Activated CD4-positive, alpha-beta T cell treated with anti-CD3 and anti-CD28 coated beads, Interleukin-2, amount 50 U/mL, for 48 hours (primary cell): ENCODE measurements at places on chromosomes 1 and 21.

DNA sequence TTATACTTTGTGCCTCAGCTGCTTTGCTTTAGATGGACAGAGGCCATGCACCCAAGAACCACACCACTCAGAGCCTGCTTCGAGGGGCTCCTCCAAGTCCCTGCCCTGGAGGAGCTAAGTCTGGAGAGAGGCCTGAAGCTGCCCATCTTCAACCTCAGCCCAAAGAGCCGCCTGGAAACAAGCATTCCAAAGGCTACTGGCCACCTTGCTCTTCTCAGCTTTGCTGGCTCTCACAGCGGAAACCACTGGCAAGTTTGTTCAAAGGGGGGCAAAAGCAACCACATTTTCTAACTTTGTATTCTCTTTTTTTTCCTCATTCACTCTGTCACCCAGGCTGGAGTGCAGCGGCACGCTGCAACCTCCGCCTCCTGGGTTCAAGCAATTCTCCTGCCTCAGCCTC lies 23.2 kb downstream of the VPS26C start:
- no peak for DNase-seq

DNA sequence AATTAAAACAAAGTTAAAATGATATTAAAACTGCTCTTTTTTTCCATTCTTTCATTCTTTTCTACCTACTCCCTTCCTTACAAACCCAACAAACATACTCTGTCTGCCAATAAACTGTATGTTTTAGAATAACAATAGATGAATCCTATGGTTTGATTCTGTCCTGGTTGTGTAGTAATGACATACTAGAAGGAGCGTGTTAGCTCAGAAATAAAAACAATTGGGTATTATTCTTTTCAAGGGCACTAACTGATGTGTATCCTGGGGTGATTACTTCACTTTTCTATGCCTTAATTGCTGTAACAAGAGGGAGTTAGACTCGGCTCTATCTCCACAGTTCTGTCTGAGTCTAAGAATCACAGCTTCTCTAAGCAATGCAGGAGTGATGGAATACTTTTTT lies 194.4 kb downstream of the GIPC2 start:
- DNase-seq, result no peak

- no peak for DNase-seq
Measured at GRCh38 chr1:106080608-106081325, 975.7 kb upstream of the PRMT6 start.

DNA sequence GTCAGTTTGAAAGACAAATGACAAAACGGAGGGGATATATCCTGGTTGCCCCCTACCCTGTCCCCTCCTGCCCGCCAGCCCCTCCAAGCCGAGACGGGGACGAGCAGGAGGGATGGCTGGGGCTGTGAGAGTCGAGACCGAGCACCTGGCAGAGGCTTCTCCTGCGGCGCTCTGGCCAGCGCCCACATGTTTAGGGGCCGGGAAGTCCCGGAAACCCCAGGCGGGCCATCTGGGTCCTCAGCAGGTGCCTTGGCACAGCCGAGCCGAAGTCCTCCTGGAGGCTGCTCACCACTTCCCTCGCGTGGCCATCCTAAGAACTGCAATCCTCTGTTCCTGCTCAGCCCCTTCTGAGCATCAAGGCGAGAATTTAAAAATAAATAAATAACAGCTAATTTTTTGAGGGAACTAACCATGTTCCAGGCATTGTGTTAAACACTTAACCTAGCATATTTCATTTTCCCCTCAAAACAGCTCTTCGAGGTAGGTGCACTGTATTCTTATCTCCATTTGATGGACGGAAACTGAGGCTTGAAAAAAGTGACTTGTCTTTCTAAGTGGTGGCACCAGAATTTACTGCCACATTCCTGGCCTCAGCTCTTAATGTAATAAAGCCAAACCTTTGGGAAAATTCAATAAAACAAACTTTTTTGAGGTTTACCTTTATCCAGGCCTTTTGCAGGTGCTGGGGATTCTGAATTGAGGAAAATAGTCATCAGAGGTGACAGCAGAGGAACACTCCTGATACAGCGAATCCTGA lies 3.5 kb upstream of the RIMS3 start:
- DNase-seq, result peak; percentile 92

DNA sequence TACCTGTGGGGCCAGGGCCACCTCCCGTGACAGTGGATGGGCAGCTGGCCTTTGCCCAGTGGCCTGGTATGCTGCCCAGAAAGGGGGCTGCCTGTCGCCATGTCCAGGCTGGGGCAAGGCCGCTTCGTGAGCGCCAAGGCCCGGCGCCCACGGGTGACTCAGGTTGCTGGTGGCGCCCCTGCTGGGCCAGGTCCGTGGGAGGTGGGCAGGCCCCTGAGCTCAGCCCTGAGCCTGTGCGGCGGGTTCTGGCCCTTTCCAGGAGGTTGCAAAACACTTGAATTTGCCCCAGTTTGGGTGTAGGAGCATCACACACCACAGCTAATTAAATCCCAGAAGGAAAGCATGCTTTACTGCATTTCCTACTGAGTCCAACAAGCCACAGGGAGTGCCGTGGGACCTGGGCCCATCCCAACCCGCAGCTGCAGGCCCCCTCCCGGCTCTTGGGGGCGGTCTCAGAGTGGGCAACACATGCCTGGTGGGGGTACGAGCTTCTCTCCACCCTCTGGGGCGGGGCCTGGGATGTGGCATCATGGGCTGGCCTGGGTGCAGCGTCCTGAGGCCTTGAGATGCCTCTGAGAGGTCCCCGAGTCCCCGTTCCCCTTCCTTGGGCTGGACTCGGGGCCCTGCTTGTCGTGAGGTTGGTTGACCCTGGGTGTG lies 159.8 kb downstream of the PEX14 start:
- no peak for DNase-seq

DNA sequence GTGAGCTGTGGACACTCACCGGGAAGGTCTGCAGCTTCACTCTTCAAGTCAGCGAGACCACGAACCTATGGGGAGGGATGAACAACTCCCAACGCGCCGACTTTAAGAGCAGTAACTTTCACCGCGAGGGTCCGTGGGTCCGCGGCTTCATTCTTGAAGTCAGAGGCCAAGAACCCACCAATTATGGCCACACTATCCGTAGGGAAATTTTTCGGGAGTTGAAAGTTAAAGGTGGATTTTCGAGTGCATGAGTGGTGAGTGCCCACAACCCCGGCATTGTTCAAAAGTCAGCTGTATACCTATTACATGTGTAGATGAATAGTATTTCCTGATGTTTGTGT lies 19.7 kb downstream of the EXOC8 start:
- DNase-seq, result no peak

DNA sequence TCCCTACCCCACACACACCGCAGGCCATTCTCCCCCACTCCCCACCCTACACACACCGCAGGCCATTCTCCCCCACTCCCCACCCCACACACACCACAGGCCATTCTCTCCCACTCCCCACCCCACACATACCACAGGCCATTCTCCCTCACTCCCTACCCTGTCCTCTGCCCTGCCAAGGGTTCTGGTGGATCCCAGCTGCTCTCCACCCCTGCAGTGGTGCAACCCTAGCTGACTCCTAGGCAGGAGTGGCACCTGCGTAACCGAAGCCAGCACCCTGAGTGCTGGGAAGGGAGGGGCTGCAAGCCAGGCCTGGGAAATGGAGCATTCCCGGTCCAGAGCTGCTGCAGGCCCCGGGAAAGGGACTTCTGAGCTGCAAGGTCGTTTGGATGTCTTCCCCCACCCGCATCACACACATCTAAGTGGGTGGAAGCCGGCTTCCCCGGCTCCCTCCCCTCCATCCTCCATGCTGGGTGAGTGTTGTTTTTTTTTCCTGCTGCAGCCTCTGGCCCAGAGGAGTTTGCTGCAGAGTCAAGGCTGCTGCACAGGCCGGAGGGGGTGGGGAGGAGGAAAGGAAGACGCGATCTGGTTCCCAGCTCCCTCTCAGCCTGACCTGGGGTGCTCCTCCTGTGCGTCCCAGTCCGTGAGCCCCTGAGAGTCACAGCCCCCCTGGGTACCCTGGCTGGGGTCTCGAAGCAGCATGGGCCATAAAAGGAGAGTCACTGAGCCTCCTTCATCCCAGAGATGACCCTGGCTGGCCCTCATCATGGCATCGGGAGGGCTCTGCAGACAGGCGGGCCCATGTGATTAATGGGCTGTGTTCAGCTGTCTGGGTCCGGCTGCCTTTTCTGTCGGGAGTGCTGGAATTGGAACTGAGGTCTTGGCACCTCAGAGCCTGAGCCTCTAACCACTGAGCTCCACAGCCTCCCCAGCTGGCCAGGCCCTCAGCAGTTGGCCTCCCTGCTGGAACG lies 16.1 kb downstream of the H6PD start:
- no peak for DNase-seq

- no peak for DNase-seq
Measured at GRCh38 chr1:208149776-208150514, 94.2 kb downstream of the PLXNA2 start.

GRCh38 chr1:217188280-217189237 lies 442.3 kb downstream of the GPATCH2 start:
- DNase-seq, result no peak

- no peak for DNase-seq
Measured at GRCh38 chr1:59819566-59820438, 5.1 kb downstream of the HOOK1 start.

GRCh38 chr21:18801468-18801867 lies 397.9 kb upstream of the TMPRSS15 start:
- no peak for DNase-seq

- no peak for DNase-seq
Measured at GRCh38 chr1:170511038-170511437, 20.9 kb upstream of the GORAB start.

DNA sequence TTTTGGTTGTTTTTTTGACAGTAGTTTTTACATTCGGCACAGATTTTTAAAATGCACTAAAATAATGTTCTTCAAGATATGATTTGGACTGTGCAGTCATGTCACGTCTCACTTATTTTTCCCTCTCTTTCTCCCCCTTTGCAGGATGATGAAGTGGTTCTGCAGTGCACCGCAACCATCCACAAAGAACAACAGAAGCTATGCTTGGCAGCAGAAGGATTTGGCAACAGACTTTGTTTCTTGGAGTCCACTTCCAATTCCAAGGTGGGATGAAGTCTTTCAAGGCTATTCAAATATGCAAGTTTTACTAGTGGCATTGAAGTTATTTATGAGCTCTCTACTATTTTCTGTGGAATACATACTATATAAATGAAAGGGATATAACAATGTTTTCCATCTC lies 228.4 kb downstream of the RYR2 start:
- no peak for DNase-seq

- no peak for DNase-seq
Measured at GRCh38 chr1:86233403-86233802, 76.8 kb upstream of the COL24A1 start.

GRCh38 chr1:150268340-150268704 lies 494 bp downstream of the APH1A start:
- peak; percentile 44 for DNase-seq

GRCh38 chr1:87790756-87791155 lies 462.1 kb downstream of the LMO4 start:
- no peak for DNase-seq

DNA sequence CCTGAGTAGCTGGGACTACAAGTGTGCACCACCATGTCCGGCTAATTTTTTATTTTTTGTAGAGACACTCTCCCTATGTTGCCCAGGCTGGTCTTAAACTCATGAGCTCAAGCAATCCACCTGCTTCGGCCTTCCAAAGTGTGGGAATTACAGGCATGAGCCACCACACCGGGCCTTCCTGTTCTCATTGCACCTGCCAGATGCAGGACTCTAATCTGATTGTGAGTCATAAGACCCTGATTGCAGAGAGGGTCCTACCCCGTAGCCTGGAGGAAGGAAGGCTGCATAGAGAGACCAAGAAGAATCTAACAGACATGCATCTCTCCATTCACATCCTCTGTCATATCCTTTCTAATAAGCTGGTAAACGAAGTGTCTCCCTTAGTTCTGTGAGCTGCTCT lies 19.5 kb upstream of the CGN start:
- no peak for DNase-seq

GRCh38 chr1:211637066-211637465 lies 38.4 kb downstream of the NEK2 start:
- DNase-seq, result no peak
